Globus pallidus (tissue), 1 donor: ENCODE measurements at places on chromosomes 11 and 22.

DNA sequence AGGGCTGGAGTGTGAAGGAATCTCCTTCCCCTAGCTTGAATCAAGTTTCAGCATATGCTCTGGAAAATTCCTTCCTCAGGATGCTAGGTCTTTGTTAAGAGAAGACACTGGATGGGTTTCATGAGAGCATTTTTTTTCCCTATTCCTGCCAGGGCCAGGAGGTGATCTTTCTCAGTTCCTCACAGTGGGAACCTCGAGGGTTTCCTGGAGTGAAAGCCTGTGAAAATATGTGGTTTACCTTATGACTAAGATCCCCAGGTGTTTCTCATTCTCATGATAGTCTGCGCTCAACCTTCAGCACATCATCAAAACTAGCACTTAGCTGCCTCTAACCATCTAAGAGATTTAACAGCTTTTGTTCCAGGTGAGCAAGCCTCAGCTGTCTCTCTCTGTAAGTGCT is 985.3 kb upstream of the FAT3 start:
- DNase-seq, result no peak

DNA sequence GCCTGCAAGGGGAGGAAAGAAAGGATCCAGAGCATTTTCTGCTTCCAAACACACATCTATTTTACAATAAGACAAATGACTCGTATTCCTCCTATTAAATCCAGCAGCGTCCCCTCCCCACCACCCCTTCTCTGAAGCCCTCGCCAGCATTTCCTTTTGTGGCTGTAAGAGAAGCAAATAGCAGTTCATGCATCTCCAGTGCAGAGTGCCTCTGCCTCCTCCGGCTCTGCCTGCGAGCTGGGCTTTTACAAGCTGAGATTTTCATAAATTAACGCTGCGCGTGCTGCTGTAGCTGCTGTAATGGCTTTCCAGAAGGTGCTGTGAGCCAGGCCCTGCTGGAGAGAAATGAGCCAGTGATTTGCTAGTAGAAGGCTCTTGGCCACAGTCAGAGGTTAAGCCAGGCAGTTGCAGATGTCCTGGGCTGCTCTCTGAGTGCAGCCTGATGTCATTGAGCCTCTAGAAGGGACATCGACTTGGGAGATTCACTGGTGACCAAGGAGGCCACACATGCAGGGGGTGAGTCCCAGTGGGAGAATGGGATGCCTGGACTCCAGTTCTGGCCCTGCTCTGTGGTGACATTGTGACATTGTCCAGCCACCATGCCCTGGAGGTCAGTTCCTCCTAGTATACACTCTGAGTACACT is 134.5 kb upstream of the NAV2 start:
- DNase-seq, result no peak

DNA sequence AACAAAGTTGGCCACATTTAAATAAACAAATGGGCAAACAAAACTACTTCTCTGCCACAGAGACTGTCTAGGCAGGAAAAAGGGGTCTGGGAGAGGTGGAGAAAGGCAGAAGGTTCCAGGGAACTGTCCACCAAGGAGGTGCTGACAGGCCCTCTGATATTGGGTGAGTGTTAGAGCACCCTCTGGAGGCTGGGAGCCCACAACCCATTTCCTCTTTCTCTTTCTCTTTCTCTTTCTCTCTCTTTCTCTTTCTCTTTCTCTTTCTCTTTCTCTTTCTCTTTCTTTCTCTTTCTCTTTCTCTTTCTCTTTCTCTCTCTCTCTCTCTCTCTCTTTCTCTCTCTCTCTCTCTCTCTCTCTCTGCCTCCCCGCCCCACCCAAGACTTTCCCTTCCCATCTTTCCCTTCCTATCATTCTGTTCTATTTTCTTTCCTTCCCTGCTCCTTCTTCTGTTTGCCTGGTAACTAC is 912.8 kb downstream of the DLG2 start:
- DNase-seq, result peak; percentile 18

- no peak for DNase-seq
These were observed 43.5 kb upstream of the B3GAT1 start for GRCh38 chr11:134455516-134455915.

DNA sequence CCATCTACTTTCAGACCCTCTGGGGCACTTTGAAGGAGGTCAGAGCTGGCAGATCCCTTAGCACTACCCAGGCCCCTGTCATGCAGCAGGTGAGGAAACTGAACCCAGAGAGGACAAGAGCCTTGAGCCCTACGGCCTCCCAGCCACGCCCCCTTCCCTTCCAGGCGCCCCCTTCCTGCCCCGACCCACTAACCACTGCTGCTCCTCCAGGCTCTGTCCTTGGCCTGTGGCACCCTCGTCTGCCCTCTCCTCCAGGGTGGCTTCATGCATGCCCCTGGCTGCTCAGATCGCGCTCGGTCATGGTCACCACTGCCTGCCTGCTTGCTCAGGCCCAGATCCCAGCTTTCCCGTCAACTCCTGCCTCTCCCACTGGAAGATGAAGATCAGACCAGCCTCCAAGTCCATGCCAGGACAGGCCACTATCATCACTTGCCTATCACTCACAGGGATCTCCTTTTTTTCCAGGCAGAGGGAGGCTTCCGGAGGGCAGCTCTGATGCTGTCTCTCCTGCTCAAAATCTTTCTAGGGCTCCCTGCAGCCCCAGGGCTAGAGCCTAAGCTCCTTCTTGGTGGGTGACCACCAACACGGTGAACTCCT is 30.7 kb downstream of the ELFN2 start:
- DNase-seq, result no peak

- no peak for DNase-seq
These were observed 603.7 kb upstream of the LUZP2 start for GRCh38 chr11:23893126-23893525.

DNA sequence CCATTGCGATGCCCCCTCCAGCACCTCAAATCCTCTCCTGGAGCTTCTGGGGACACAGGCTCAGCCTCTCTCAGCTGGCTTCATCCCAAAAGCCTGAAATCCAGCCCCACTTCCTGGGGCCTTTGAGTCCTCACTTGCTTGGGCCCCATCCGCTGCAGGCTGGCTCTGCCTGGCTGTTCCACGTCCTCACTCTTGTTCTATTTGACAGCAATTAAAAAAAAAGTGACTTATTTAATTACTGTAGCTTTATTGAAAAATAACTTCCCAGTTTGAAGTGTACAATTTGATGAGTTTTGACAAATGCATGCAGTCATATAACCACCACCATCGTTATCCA is 27.2 kb downstream of the PARVG start:
- DNase-seq, result no peak

- peak; percentile 92 for DNase-seq
These were observed at the start of gene CELF1 for GRCh38 chr11:47552566-47553405. TSS of gene CELF1 (minus strand) at chr11:47553132. CDS start at chr11:47499523, 53,609 bp downstream.

GRCh38 chr11:77381729-77382665 is 80.5 kb upstream of the GDPD4 start:
- no peak for DNase-seq

DNA sequence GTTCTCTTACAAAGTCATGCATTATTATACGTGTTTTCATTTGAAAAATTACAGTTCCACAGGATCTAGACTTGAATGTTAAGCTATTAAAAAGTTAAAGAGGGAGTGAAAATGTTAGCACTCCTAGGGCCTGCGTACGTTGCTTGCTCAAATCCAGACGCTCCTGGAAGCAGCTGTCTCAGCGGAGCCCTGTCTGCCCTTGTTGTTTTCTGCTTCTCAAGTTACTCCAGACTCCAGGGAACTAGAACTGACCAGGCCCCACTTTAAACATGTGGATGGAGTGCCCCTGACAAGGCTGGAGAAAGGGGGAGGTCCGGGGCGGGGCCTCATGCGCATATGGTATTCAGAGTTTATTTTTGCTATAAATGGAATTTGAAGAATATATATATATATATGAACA is 9.6 kb downstream of the PARVB start:
- DNase-seq, result no peak

DNA sequence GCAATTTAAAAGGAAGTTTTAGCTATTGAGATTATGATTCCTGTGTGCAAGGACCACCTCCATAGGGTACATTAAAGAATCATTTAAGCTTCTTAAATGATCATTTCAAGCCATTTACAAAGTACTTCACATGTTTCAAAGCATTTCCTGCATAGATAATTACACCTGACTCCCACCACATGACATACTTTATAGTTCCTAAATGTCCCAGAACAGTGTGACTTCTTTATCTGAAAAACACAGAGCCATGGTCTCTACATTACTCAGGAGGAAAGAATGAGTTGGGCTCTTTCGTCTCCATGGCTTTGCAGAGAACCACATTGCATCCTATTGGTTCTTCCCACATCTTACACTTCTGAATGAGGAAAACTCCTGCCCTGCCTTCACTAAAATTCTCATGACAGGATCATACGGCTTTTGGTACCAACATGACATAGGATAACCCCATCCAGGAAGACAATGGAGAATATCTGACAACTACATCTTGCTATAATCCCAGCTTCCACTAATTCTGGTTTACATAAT is 88.6 kb downstream of the ETS1 start:
- no peak for DNase-seq

DNA sequence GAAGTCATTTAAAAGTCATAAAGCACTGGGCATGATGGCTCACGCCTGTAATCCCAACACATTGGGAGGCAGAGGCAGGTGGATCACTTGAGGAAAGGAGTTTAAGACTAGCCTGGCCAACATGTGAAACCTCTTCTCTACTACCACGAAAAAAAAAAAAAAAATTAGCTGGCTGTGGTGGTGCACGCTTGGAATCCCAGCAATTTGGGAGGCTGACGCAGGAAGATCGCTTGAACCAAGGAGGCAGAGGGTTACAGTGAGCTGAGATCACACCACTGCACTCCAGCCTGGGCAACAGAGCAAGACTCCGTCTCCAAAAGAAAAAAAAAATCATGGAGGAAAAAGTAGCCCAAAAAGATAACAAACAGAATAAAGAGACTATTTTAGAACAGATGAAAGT is 42.2 kb downstream of the NUP98 start:
- DNase-seq, result no peak

- no peak for DNase-seq
These were observed 38.4 kb downstream of the NOX4 start for GRCh38 chr11:89452780-89453179.

GRCh38 chr22:46829117-46829891 is 66.9 kb downstream of the TBC1D22A start:
- no peak for DNase-seq

GRCh38 chr11:6631361-6631890 is 12.2 kb upstream of the TPP1 start:
- DNase-seq, result no peak

DNA sequence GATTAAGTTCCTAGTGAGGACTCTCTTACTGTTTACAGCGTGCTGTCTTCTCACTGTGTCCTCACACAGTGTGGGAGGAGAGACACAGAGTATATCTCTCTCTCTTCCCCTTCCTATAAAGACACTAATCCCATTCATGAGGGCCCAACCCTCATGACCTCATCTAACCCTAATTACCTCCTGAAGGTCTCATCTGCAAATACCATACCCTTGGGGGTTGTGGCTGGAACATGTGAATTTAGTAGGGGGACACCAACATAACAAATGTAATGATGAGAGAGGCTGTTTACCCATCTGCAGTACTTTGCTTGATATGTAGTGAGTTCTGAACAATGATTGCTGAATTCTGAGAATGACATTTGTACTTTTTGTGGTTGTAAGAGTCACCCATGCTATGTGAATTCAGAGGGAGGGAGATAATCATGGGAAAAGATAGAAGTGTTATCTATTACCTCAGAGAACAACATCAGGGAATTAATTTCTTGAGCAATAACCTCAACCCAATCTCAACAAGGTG is 4.9 kb upstream of the OR52W1 start:
- no peak for DNase-seq

DNA sequence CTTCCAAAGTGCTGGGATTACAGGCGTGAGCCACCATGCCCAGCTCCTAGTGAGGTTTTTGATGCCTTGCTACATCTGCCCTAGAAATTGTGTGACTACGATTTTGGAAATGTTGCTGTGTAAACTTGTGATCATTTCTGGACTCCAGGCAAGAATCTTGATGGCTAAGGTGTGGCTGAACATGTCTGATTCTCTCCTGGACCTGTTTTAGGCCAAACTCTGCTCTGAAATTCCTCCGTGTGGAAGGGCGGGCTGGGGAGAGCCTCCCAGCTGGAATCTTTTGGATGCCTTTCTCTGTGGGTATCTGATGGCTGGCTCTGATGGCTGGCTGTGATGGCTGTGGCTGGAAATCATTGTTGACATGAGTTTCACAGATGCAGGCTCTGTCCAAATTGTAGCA is 8.2 kb downstream of the PNPLA3 start:
- no peak for DNase-seq

- DNase-seq, result no peak
These were observed 15.7 kb downstream of the LGR4 start for GRCh38 chr11:27456795-27457329.

GRCh38 chr11:27388001-27388400 is 25.0 kb upstream of the CCDC34 start:
- DNase-seq, result no peak

- DNase-seq, result no peak
These were observed 11.8 kb downstream of the ROBO3 start for GRCh38 chr11:124876818-124877630.

GRCh38 chr11:31233425-31233824 is 136.1 kb downstream of the DCDC1 start:
- no peak for DNase-seq

DNA sequence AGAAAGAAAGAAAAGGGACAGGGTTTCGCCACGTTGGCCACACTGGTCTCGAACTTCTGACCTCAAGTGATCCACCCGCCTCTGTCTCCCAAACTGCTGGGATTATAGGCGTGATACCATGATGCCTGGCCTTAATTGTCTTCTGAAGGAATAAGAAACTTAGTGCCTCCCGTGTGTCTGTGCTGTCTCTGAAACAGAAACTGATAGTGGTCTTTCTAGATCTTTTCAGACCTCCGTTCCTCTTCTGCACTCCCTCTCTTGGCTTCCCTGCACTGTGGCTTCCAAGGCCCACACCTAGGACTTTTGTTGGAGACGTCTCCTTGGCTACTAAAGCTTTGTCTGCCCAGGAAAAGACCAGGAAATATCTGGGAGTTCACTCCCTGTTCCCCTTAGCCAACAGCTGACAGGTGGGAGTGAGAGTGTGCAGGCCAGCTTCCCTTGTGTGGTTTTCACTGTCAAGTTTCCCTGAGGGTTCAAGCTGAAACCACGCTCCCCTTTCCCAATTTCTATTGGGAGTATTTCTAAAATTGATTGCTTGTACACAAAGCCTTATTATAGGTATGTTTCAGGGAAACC is 10.1 kb upstream of the HTR3B start:
- DNase-seq, result no peak

GRCh38 chr22:17920145-17920605 is 104.2 kb downstream of the MICAL3 start:
- DNase-seq, result no peak

DNA sequence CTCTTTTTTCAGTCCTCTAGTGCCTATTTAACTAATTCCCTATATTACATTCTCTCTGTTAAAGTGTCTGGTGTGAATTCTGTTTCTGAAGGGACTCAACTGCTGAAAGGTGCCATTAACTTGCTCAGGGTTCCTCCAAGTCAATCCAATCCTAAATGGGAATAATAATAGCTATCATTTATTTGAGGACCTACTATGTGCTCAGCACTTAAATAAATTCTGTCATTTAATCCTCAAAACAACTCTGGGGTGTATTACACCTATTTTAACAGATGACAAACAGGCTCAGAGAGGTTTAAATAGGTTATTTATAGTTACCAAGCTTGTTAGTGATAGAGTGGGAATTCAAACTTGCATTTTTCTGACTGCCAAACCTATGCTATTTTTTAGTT is 40.6 kb upstream of the POLD3 start:
- no peak for DNase-seq
